Right ventricle myocardium inferior (tissue), 1 donor: ENCODE measurements at places on chromosomes 2 and 18. TPM values are rescaled to one million over a fixed set of nuclear protein-coding genes. Genes with fewer than 3 reads are reported as not detected.

VSNL1 gene
- total RNA-seq = 10.4 TPM

DNA sequence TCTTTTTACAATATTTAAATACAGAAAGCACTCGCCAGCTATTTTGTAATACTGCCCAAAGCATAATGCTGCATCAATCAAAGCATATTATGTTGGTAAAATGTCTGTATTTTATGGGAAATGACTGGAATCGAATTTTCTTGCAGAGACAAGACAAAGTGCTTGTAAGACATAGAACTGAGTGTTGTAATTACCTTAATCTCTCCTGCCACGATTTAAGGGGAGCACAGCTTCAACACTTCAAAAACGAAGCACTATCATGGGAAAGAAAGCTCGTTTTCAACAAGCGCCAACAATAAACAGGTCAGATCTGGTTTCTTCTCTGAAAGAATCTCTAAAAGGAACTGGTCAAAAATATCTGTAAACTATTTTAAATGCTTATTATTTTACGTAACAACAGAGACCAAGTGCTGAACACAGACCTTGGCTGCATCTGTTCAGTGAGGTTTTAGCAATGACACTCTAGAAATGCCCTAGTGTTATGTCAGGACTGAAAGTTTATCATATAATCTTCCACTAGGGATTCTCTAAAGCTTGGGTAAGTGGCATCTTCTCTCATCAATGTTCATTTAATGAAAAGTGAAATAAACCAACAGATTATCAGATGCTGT is 19.0 kb downstream of the RND3 start:
- DNase-seq = no peak

DNA sequence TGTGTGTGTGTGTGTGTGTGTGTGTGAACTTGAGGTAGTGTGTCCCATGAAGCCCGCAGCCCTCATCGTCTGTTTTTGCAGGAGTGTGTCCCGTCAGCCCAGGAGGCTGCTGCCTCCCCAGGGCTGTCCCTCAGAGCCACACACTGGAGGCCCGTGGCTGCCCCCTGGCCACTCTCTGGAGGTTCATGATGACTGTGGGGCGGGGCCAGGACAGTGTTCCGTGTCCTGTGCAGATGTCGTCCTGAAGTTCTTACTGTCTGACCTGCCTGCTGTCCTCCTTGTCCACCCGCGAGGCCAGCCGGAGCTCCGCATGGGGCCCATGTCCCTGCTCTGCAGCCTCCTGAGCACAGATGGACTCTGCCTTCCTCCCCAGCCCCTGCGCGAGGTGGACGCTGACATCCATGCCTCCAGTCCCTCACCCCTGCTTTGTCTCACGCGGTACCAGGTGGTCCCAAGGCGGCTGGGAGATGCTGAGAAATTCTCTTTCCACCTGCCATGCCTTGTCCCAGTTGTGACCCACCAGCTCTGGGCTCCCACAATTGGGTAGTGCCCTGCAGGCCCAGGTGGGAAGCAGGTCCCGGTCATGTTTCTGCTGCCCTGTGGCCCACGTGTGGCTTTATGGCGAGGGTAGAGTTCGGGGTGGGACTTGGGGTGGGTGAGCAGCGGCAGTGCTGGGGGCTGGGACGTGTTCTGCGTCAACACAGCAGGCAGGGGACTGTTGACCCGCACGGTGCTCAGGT is 92.8 kb downstream of the NFATC1 start:
- peak; percentile 58 for DNase-seq

- DNase-seq = no peak
Measured at GRCh38 chr2:216431531-216431856, 19.2 kb downstream of the SMARCAL1 start.

DNA sequence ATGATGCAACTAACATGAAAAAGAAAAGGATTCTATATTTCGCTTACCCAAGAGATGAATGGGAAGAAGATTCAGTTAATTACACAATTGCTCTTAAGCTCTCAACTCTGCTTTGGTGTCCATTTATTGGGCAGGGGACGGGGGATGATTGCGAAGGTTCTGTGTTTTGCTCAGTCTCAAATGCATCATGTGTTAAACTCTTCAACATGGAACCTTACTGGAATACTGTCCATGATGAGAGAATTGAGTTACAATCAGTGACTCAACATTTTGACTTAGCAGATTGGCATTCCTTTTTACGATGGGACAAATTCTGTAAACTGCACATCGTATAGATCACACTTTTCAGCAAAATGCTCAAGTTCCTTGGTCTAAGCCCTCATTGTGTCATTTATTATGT is 135.6 kb downstream of the RBMS1 start:
- DNase-seq = no peak

- DNase-seq = peak; percentile 84
Measured at GRCh38 chr2:1742681-1743395, 1.5 kb downstream of the PXDN start.

- peak; percentile 90 for DNase-seq
Measured at GRCh38 chr2:231530099-231531011, at the start of gene NMUR1. TSS of gene NMUR1 (minus strand) at chr2:231530445. CDS start at chr2:231530361, 84 bp downstream.
